Stimulated activated CD4-positive, alpha-beta T cell treated with anti-CD3 and anti-CD28 coated beads, Interleukin-12 subunit alpha, Interleukin-12 subunit beta, amount 100 ng/mL, for 24 hours (primary cell): ENCODE measurements at places on chromosomes 5 and 9.

DNA sequence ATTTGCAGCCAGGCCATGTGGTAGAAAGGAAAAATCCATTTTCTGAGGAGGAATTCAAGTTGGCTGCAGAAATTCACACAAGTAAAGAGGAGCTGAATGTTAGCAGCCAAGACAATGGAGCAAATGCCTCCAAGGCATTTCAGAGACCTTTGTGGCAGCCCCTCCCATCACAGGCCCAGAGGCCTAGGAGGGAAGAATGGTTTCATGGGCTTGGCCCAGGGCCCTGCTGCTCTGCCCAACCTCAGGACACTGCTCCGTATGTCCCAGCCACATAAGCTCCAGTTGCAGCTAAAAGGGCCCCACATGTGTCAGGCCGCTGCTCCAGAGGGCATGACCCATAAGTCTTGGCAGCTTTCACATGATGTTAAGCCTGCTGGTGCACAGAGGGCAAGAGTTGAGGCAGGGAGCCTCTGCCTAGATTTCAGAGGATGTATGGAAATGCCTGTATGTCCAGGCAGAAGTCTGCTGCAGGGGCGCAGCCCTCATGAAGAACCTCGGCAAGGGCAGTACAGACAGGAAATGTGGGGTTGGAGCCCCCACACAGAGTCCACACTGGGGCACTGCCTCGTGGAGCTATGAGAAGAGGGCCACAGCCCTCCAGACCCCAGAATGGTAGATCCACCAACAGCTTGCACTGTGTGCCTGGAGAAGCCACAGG is 144.2 kb upstream of the EPB41L4A start:
- DNase-seq: no peak

DNA sequence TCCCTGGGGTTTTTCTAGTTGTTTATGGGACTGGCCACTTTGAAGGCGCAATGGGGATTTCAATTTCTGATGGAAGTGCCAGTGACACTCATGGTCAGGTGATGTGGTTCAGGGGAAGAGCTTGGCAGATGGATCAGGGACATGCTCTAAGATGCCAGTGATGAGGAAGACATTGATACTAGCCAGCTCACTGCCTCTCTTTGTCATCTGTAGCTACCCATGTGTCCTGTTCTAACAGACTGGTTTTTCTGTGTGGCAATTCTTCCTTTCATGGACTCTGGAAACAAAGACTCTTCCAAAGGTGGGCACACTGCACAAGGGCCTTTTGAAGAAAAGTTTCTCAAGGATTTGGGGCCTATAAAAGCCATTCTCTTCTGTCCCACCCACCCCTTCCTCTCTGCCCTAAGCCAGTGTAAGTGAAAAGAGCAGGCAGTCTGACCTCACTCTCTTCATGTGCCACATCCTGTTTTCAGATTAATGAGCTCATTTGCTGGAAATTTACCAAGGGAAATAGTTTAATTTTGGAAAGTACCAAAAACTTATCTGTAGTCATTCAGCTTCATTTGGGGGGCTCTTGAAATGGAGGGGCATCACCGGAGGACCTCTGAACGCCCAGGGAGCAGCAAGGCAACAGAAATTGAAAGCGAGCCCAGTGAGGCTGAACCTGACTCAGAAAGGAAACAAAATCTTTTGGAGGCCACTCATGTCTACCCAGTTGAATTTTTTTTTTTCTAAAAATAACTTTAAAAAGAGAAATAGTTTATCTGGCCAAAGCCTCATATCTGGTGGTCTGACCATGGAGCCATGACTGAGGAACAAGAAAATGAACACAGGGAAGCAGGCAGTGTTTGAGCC is 4.9 kb upstream of the TRAF1 start:
- peak; percentile 44 for DNase-seq

GRCh38 chr5:135466178-135467050 is 14.3 kb upstream of the TIFAB start:
- peak; percentile 57 for DNase-seq

DNA sequence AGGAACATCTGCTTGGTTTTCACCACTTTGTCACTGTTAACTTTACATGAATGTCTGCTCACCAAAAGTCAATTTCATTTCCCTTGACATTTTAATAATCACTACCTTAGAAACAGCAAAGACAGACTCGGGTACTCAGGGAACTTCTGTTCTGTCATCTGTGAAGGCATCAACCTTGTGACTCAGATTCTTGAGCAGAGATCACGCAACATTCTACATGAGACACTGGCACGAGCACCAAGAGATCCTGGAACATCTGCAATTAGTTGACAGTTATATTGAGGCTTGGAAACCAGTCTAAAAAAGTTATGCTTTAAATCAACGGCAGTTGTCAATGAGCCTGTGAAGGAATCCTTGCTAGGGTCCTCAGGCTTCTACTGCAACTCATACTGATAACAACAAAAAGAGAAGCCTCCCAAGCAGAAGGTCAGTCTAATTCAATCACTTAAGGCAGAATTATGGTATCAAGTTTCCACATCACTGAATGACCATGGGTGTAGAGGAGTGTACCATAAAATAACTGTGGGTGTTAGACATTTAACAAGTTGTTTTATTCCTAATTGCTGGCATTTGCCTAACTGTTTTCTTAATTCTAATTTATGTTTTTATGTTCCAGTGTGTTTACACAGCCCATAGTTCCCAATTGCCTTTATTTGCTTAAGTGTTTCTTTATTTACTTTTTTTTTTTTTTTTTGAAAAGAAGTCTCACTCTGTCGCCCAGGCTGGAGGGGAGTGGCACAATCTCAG is 3.3 kb upstream of the PBX3 start:
- DNase-seq: no peak

GRCh38 chr5:66010476-66010875 is 84.1 kb downstream of the ERBIN start:
- DNase-seq: no peak

- DNase-seq: no peak
Observed at GRCh38 chr9:3842839-3843238, 317.0 kb upstream of the RFX3 start.

DNA sequence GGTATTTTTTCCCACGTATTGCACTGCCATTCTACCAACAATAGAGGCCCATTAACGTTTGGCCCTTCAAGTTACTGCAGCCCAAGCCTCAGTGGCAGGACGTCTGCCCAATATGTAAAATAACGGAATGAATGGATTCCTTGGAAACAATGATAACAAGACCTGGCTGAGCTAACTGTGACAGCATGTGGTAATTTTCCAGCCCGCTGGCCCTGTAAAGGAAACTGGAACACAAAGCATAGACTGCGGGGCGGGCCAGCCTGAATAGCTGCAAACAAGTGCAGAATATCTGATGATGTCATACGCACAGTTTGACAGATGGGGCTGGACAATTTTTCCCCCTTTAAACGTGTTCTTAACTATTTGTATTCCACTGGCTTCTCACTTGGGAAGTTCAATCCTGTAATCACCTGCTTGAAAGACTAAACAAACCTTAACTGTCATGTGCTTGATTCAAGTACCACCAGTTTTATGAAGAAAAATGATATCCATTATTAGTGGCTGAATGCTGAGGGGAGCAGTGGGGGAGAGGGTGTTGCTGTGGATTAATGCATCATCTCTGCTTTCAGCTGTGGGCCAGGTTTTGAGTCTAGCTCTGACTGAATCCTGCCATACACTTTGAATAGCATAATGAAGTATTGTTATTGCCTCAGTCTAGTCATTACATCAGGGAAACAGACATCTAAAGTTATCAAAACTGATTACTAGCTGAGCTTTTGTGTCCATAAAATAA is 323.9 kb downstream of the TMEM161B start:
- no peak for DNase-seq

GRCh38 chr9:122364783-122365150 is 6.1 kb upstream of the PTGS1 start:
- DNase-seq: no peak

- no peak for DNase-seq
Observed at GRCh38 chr9:103037508-103038477, 42.7 kb downstream of the CYLC2 start.

DNA sequence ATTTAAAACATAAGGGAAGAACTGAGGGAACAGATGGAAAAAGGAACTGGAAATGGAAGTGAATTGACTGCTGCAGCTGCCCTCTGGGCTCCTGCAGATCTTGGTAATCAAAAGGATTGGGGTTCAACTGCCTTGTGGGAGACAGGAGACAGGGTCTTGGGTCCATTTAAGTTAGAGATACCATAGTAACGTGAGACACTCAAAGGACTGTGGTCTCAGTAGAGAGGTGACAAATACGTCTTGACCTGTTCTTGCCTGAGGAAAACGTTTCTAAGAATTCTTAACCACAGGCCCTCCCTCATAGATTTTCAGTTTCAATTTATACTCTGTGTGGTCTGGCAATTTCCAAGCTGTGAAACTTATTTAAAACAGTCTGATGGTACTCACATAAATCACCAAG is 100.8 kb upstream of the DHFR start:
- DNase-seq: no peak

DNA sequence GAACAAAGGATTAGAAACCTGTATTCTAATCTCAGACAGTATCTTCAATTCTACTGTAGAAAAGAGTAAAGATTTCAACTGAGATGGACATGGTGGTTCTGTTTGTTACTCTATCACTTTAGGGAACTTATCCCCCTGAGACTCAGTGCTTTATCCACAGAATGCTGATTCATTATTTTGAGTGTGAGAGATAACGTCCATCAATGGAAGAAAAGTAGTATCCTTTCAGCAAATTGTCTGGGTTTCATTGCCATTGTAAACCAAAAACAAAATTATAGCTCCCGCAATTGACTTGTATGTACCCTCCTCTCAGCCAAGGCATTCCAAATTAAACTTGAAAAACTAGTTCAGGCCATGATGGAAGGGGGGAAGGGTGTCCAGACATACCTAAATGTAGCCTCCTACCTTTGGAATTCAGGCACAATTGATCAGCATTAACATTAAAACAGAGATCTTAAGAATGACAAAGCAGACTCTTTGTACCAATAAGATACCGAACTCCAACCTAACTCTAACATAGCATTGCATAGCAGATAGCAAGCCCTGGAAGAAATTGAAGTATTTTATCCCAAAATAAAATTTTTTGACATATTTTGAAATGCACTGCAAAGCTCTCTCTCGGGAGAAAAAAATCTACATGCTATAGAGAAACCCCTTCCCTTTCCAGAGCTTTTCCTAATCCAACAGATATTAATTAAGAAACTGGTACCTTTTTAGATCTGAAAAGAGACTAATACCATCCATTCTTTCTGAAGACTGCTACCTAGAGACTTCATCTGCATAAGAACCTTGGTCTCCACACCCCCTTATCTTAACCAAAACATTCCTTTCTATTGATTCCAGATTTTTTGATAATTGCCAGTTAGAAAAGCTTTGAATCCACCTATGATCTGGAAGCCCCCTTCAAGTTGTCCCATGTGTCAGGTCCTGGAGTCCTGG is 1055.7 kb downstream of the PTPRD start:
- no peak for DNase-seq

GRCh38 chr5:16536818-16537217 is 71.2 kb upstream of the ZNF622 start:
- DNase-seq: no peak

DNA sequence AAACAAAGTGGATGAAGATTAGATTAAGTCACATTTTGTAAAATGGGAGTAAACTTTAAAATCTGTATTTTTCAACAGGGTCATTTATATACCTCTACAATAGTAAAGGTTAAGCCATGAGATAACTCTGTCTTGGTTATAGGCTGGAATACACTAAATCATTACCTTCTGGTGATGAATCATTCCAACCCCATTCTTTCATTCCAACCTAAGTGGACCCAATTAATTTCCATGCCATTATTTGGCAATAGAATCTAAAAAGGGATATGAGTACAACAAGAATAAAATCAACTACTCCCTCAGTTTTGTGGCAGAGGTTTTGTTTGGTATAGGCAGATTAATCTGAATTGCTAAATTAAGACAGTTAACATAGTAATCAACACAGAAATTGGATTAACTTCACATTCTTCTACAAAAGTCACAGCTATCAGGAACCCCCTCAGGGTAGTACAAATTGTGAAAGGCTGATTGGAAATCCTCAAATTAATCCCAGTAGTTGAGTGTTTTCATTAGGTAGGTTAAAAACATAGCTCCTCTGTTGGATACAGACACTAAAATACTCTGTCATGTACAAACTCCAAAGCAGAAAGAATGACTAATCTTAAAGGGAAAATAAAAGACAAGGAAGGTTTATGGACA is 54.2 kb downstream of the ELAVL2 start:
- no peak for DNase-seq

DNA sequence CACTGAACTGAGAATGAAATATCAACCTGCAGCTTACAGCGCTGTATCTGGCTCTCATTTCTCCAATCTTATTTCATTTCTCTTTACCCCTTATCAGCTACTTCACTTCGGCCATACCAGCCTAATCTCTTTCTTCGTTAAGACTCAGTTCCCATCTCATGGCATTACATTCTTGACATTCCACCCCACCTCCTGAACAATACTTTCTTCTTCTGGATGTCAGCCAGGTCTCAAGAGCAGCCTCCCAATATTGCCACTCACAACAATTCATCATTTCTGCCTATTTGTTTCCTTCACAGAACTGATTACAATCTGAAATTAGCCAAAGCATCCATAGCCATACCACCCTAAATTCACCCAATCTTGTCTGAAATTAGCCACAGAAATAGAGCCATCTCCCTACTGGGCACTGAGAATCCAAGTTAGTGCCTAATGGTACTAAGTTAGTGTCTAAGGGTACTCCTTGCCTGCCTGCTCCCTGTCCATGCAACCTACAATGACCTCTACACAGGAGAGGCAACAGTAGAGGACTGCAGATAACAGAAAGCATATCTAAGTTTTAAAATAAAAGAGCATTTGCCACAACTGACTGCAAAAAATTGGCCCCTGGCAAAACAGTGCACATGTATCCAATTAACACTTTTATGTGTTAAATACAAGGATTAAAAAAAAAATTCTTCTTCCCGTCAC is 35.2 kb downstream of the SETX start:
- DNase-seq: no peak

GRCh38 chr9:118058227-118058626 is 354.0 kb downstream of the TLR4 start:
- DNase-seq: no peak

DNA sequence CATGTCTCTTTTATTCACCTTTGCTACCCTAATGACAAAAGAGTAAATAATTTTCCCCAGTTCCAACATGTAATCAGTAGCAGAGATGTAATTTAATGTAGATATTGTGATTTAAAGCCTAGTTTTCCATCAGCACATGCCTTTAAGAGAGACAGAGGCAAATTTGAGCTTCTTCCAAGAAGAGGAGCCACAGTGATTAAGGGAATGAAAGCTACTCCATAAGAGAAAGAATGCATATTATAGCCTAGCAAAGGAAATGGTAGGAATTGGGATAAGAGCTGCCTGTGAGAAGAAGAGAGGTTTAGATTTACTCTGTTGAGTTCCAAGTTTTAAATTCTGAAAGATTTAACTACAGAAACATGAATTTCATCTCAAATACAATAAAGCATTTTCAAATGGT is 591.0 kb upstream of the DMAC1 start:
- DNase-seq: no peak

DNA sequence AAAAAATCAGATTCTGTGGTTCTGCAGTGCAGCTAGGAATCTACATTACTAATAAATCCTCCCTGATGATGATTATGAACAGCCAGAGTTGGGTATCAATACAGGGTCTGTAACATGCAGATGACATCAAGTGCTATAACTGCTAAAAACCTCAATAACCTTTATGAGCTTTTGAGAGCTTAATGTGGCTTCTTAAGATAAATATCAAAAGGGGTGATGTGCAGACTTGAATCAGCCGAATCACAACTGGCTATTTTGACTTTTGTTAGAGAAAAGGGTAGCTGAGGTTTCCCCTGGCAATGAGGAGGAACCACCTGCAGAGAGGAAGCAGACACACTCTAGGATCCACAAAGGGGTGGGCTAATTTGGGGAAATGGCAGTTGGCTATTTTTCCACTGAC is 30.2 kb downstream of the CAPSL start:
- DNase-seq: no peak
